ENCODE measurements at places on chromosomes 6 and 20.

- no peak for DNase-seq
These were observed 3.4 kb upstream of the TMEM14C start for GRCh38 chr6:10719296-10719963.

- no peak for DNase-seq
These were observed 155.1 kb upstream of the ENPP5 start for GRCh38 chr6:46325561-46326530.

- no peak for DNase-seq
These were observed 95.2 kb downstream of the YTHDF1 start for GRCh38 chr20:63120808-63121090.

DNA sequence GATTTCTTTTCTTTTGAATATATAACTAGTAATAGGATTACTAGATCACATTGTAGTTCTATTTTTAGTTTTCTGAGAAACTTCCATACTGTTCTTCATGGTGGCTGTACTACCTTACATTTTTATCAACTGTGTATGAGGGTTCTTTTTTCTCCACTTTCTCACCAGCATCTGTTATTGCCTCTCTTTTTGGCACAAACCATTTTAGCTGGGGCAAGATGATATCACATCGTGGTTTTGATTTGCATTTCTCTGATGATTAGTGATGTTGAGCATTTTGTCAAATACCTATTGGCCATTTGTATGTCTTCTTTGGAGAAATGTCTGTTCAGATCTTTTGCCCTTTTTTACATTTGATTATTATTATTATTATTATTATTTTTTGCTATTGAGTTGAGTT is 86.1 kb upstream of the TCF21 start:
- DNase-seq, result no peak

GRCh38 chr20:51354191-51354768 is 188.2 kb downstream of the NFATC2 start:
- no peak for DNase-seq

Data from GM12878 (cell line).